Activated CD8-positive, alpha-beta memory T cell treated with anti-CD3 and anti-CD28 coated beads for 24 hours (primary cell): ENCODE measurements at places on chromosomes 3 and 15.
A peak's percentile ranks its signal among the peaks of the same experiment; 100 is the strongest.

- no peak for DNase-seq
Observed at GRCh38 chr3:53974324-53974723, 82.7 kb upstream of the SELENOK start.

DNA sequence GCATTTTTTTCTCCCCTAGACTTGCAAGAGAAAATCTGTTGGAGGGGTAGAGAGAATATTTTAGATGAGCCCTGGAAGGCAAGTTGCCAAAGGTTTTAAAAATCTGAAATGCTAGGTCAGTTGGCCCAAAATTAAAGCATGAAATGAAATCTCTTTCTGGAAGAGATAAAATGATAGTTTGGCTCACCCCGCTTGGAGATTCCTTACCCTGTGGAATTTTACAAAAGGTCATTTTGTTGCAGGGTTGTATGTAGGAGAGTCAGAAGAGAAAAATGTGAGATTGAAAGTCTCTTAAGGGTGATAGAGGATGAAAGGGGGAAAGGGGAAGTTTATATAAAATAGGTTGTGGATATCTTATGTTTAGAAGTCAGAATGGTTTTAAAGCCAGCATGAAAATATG is 277.8 kb downstream of the CD47 start:
- DNase-seq = no peak

DNA sequence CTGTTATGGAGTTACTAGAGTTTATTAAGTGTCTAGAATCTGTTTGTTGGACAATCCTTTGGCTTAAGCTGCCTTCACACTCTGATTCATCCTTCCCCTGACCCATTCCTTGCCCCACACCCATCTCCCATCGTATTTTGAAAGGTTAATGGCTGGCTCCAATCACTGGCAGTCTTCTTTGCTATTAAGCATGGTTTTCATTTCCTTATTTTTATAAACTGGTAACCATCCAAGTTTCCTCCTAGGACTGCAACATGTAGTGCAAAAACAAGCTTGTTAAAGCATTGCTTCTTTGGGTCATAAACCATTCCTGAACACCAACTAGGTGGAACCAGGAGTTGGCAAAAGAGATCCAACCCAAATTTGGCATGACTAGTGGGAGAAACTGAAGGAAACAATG is 148.4 kb downstream of the DTWD1 start:
- no peak for DNase-seq

DNA sequence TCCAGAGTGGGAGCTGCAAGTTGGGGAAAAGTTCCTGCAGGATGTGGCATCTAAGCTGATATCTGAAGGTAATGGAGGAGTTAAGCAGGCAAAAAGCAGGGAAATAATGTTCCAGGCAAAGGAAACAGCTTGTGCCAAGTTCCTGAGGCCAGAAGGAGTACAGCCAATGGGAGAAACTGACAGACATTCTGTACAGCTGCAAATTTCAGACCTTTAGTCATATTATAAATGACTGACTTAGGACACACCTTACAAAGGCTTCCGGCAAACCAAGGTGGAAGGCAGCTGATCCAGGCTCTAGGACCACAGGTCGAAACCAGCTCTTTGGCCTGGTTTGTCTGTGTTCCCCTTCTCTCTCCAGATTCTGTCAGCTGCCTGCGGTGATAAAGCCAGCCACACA is 9.3 kb downstream of the WWTR1 start:
- no peak for DNase-seq

- DNase-seq = peak; percentile 45
Observed at GRCh38 chr3:127420829-127421228, 133.0 kb upstream of the PRR20G start.

DNA sequence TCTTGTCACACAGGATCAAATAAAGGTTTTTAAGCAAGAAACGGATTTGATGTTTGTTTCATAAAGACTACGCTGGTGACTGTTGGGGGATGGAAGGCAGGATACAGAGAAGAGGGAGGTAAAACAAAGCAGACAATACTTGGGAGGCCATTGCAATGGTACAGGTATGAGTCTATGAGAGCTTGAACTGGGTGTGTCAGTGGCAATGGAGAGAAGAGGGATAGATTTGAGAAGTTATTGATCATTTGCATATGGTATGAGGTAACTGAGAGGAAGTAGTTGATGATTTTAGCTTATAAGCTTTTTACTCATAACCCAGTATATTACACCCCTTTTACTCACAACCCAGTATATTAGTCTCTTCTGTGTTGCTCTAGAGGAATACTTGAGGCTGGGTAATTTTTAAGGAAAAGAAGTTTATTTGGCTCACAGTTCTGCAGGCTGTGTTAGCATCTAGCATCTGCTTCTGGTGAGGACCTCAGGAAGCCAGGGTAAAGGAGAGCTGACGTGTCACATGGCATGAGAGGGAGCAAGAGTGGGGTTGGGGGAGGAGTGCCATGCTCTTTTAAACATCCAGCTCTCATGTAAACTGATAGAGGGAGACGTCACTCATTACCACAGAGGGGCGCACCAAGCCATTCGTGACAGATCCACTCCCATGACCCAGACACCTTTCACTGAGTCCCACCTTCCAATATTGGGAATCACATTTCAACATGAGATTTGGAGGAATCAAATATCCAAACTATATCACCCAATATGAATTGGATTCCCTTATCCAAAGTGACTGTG is 153.9 kb downstream of the VPS8 start:
- DNase-seq = no peak
